ENCODE measurements at places on chromosomes 6 and 20.

DNA sequence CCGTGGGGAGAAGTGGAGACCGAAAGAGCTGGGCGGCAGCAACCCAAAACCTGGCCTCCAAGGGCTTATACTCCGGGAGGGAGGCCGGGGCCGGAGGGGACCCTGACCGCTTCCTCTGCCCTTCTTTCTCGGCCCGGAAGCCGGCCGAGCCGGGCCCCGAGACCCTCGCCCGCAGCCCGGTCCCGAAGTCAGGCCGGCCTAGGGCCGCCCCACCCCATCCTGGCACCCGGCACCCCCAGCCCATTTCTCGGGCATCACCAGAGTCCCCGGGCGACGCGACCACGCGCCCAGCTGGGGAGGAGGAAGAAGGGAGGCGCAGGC, 572 bp upstream of the ZDHHC14 start:
- DNase-seq: peak; percentile 4

DNA sequence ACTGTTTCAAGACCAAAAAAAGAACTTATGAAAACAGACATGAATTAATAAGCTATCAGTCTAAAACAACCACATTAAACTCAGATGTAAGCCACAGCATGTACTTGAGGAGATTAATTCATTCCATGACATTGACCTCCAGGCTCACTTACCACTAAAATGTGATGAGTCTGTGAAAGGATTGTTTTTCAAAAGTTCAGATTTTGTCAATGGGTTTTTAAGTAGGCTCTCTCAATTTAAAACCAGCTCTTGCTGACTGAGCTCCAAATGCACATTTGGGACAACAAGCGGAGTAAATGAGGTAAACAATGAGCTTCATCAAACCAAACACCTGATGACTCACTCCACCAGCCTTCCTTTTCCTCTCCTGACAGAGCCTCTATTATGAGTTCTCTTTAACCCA, 197.0 kb downstream of the SIM1 start:
- no peak for DNase-seq

DNA sequence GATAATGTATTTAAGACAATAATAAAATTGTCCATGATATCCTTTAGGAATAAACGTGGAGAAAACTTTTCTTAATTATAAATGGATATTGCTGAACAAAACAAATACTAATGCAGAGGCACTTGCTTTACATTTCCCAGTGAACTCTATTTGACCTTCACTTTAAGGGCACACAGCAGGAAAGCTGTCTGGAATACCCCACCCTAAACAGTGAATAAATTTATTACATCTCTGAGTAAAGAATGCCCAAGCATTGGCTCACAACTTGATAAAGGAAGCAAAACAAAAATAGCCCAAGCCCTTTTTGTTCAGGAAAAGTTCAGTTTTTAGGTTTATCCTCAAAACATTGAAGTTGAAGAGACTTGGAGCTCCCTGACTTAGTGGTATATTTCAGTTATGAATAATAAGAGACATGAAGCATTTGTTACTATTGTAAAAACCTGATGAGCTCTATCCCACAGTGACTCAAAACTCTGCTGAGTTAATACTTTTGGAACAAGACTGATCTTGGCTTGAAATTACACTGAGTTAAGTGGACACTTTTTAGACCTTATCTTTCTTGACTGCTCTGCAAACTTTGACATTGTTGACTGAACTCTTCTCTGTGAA, 353.9 kb downstream of the BCKDHB start:
- no peak for DNase-seq

- DNase-seq: no peak
Observed at GRCh38 chr6:141202626-141203025, 930.1 kb upstream of the GJE1 start.

GRCh38 chr20:37358366-37359150, 12.6 kb downstream of the SRC start:
- no peak for DNase-seq

- no peak for DNase-seq
Observed at GRCh38 chr20:24981282-24981681, 11.3 kb downstream of the APMAP start.

DNA sequence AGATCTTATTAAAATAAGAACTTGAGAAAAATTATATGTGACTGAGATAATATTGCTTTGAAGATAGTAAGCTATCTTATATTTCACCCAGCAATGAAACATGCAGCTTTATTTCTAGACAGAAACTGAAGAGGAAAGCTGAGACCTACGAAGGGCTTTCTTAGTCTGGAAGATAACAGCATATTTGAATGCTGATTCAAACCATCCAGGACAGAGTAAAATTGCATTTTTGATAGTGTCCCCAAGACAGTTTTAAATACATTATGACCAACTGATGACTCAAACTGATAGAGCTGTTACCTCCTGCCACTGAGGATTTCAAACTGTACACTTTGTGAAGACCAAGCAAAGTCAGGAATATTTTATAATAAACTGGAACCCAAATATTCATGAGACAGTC, 409.6 kb downstream of the GRIK2 start:
- DNase-seq: no peak

DNA sequence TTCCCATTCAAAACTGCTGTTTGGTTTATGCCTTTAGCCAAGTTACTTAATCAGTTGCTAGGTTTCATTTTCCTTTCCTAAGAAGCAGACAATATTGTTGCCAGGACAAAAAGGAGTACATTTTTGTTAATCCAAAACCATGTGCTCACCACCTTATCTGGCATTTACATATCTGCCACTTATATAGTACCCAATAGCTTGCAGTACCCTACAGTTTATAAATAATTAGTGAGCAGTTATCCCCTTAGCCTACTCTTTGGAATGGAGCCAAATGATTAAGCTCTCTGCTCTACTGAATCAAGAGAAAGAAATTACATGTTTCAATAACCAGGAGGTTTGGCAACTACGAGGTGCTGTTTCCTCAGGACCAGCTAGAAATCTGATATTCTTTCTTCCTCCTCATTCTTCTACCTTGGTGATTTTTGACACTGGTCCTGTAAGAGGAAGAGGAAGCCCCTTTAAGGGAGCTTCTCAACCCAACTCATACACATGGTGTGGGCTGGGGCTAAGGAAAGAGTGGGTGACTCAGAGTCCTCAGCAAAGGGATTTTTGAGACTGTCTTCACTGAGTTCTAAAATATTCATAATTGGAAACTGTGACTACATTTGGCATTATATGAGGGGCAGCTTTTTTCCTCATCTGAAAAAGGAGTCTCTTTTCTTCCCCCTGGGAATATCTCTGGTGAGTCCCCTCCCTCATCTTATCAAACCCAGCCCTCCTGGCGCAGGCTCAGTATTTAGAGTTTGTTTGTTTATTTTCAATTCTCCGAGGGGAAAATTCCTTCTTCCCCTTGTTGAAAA, 1.5 kb downstream of the ZNFX1 start:
- peak; percentile 71 for DNase-seq

DNA sequence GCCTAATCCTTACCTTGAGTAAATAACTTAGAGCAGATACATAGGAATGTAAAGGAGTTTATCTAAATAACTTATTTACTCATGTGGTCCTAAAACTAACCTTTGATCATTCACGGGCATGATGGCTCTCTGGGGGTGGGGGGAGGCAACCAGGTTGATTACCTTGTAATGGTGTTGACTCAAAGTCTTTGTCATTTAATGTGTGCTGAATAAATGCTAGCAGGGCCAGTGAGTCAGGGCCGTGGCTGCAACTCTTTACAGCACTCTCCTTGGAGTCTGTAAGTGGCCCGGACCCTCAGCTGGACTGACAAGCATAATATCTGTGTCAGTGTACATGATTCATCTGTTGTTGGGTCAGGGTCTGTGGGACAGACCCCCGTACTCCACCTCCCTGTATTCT, 203.0 kb downstream of the EPM2A start:
- DNase-seq: no peak

- DNase-seq: no peak
Observed at GRCh38 chr6:158677906-158678578, 28.2 kb downstream of the SYTL3 start.

DNA sequence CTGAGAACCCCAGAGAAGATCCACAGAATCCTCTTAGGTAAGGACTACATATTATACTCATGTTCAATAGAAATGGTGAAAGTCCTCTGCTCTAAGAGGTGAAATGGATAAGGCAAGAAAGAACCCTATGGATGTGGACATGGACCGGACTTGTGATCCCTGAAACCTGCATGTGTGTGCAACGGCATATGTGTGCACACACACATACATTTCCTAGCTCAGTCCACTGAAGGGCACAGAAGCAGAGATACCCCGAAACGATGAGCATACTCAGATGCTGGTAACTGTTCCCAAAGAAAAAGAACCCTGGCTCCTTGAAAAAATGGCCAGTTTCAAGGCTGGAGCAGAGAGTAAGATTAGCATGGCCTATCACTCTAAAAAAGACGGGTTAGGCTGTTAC, 22.6 kb downstream of the SNX5 start:
- DNase-seq: no peak

DNA sequence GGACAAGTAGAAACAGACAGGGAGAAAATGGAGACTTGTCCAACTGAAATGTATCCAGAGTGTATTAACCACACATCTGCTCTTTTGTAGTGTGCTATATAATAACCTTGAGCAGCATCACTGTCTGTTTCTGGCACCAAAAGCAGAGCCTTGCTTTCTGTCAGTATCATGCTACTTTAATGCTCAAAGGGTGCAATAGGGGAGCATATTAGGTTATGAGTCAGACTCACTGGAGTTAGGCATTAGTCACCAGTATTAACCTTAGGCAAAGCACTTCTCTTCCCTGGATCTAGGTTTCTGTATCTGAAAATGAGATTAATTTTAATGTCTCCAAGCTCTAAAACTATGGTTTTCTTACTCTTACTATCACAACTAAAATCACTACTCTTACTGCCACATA, 280.1 kb downstream of the TFAP2B start:
- DNase-seq: no peak

- no peak for DNase-seq
Observed at GRCh38 chr6:121826156-121826810, 390.8 kb downstream of the GJA1 start.

GRCh38 chr6:13063300-13063918, 264.9 kb downstream of the TBC1D7 start:
- DNase-seq: no peak

DNA sequence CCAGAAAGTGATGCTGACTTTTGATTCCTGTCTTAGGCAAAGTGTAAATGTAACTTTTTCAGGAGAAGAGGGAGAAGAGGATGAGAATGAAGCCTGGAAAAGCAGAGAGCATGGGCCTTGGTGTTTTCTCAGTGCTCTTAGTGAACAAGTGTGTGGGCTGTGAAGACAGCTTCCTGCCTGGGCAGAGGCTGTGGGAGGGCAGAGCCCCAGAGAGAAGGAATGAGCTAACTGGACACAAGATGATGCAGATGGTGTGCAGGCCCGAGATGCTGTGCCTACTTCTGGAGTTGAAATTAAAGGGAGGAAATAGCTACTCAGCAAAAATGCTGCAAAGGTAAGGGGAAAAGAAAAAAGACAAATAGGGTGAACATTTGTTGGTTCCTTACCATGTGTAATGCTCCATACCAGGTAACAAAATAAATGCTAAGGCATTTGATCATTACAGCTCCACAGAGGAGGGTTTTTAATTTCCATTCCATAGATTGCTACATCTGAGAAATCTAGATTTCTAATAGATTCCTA, 87.0 kb upstream of the CEP162 start:
- no peak for DNase-seq

DNA sequence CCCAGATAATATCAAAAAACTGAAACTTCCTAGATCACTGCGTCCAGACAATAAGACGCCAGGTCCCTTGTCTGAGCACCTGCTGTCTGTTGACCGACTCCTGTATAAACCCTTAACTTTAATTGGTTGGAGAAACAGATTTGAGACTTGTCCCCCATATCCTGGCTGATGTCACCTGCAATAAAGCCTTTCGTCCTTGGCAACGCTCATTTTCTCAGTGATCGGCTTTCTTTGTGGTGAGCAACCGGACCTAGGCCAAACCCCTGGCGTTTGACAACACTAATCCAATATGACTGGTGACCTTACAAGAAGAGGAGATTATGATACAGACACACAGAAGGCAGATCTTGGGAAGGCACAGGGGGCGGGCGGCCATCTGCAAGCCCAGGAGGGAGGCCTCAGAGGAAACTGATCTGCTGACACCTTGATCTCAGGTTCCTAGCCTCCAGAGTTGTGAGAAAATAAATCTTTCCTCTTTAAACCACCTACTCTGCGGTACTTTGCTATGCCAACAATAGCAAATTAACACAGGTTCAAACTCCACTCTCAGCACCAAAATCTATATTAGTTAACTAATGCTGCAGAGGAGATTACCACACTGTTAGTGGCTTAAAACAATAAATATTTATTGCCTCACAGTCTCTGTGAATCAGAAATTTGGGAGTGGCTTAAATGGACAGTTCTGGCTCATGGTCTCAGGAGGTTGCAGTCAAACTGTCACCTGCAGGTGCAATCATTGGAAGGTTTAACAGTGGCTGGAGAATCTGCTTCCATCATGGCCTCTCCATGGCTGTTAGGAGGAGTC, 178.7 kb downstream of the OTOR start:
- no peak for DNase-seq

- peak; percentile 43 for DNase-seq
Observed at GRCh38 chr6:152552616-152553209, 84.4 kb downstream of the SYNE1 start.

- no peak for DNase-seq
Observed at GRCh38 chr6:2753110-2753489, 2.4 kb upstream of the MYLK4 start.

DNA sequence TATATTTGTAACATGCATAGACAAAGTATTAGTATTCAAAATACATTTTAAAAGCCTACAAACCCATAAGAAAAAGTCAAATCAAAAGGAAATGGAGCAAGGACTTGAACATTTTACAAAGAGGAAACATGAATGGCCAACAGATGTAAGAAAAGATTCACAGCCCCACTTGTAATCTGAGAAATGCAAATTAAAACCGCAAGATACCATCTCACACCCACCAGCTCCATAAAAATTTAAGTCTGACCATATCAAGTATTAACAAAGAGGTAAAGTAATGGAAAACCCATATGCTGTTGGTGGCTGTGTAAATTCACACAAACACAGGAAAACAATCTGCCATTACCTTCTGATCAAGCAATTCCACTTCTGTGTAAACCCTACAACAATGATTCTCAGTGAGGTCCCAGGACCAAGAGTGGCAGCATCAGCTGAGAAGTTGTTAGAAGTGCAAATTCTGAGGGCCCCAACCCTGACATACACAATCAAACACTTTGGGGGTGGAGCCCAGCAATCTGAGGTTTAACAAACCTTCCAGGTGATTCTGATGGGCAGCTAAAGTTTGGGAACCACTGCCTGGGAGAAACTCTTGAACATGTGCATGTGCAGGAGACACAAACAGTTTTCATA, 30.9 kb downstream of the BCL2L1 start:
- DNase-seq: no peak

Measured in CD4-positive, alpha-beta T cell treated with Interleukin-2 at 100 ng/mL for 4 hours (primary cell).